Activated CD4-positive, alpha-beta T cell treated with anti-CD3 and anti-CD28 coated beads for 36 hours (primary cell): ENCODE measurements at places on chromosomes 1 and 21.
A peak's percentile ranks its signal among the peaks of the same experiment; 100 is the strongest.

DNA sequence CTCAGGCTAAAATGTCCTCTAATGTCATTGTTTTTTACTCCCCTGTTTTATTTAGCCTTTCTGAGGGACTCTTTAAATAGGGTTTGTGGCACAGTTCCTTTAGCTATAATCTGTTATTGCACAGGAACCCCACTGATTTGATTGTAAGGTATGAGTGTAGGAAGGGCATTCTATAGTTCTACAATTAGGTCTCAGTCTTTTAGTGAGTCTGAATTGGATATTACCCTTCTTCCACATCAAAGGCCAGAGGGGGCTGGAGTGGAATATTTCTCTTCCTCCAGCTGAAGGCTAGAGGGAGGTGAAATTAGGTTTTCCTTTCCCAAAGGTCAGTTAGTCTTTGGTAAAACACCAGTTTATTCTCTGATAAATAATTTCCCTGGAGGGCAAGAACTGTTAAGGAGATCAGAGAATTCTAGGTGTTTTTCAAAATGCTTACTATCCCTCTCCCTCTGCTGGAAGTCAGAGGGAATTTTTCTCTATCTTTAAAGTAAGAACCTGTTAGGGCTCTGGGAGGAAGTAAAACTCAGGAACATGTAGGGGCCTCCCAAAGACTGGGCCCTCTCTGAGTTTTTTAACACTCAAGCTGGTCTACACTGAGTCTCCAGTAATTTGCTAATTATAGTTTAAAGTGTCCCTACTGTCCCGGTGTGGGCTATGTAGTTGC lies 176.3 kb upstream of the ZNHIT6 start:
- DNase-seq: no peak
- H3K27ac ChIP-seq: no peak overlapping the region
- no peaks in the 10 kb centered on the region for H3K4me1 ChIP-seq
- no peaks in the 10 kb centered on the region for H3K36me3 ChIP-seq
- H3K27me3 ChIP-seq: no peaks in the 10 kb centered on the region

- H3K4me3 ChIP-seq: peak overlapping the region; percentile 26
- peaks cover 40% of the 10 kb centered on the region for H3K4me1 ChIP-seq
- no peak overlapping the region for H3K27ac ChIP-seq
- peaks cover 90% of the 10 kb centered on the region for H3K27me3 ChIP-seq
- H3K36me3 ChIP-seq: no peaks in the 10 kb centered on the region
- no peak for DNase-seq
Observed at GRCh38 chr1:213986020-213986924, 1.5 kb upstream of the PROX1 start.

DNA sequence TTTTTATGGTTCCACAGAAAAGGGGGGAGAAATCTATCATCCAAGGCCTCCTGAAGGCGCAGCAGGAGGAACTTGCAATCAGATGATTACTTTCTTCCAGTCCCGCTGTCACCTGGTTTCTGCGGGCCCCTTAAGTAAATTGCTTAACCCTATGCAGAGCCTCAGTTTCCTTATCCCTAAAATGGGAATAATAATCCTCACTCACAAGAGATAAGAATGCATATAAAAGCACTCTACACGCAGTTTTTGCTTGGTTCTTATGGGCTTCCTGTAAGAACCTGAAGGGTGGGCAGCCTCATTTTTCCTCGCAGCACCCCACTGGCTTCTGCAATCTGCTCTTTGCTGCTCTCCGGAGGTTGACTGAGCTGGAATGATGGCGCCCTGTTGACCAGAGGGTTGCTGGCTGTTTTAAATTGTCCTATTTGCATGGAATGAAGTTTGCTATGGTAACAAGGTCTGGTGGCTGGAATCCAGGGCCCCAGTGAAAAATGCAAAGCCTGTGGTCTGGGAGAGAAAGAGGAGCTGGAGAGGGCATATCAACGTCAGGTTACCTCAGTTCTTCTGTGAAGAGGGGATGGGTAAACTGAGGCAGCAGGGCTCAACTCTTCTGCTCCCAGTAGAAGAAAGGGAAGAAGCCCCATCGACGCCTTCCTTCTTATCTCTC lies 1.0 kb upstream of the KAZN start:
- H3K27me3 ChIP-seq: peaks cover 44% of the 10 kb centered on the region
- H3K4me1 ChIP-seq: peaks cover 9% of the 10 kb centered on the region
- H3K36me3 ChIP-seq: no peaks in the 10 kb centered on the region
- H3K4me3 ChIP-seq: no peak overlapping the region

GRCh38 chr1:56000424-56000823 lies 578.9 kb downstream of the PLPP3 start:
- H3K4me3 ChIP-seq: no peak overlapping the region
- no peaks in the 10 kb centered on the region for H3K27me3 ChIP-seq
- H3K4me1 ChIP-seq: no peaks in the 10 kb centered on the region
- H3K36me3 ChIP-seq: no peaks in the 10 kb centered on the region
- H3K27ac ChIP-seq: no peak overlapping the region
- no peak for DNase-seq

- H3K36me3 ChIP-seq: no peaks in the 10 kb centered on the region
- H3K4me3 ChIP-seq: no peak overlapping the region
- H3K4me1 ChIP-seq: no peaks in the 10 kb centered on the region
- H3K27ac ChIP-seq: no peak overlapping the region
- DNase-seq: no peak
Observed at GRCh38 chr1:185014941-185015340, 30.4 kb upstream of the RNF2 start.

GRCh38 chr1:108590441-108590840 lies 30.5 kb downstream of the EEIG2 start:
- no peaks in the 10 kb centered on the region for H3K27me3 ChIP-seq
- H3K36me3 ChIP-seq: no peaks in the 10 kb centered on the region
- no peak overlapping the region for H3K27ac ChIP-seq
- no peak overlapping the region for H3K4me3 ChIP-seq
- DNase-seq: no peak
- peaks cover 66% of the 10 kb centered on the region for H3K4me1 ChIP-seq
